ENCODE measurements at places on chromosomes 5 and 9.

- no peak for DNase-seq
Observed at GRCh38 chr5:59371525-59372127, 521.9 kb downstream of the PDE4D start.

DNA sequence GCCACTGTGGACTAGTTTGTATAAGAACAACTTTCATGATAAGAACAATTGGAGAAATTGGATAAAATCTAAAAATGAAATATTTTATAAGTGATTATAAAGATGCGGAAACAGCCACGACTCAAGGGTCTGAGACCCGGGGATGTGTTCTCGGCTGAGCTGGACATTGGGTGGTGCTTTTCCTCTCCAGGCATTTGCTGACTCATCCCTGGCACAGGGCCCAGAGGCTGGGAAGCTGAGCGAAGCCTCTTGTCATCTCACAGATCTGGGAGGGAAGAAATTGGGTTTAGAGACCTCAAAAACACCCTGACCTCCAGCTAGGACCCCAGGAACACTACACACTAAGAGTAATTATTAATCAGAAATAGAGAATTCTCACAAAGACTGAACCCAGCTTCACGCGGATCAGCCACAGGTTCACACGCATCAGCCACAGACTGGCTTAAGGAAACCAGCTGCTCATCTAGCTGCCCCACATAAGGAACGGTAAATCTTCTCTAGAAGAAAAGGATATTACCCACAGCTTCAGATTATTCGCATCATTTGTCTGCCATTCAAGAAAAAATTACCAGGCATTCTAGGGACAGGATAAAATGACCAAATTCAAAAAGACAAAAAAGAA, 2.8 kb upstream of the OR2V1 start:
- DNase-seq: no peak

DNA sequence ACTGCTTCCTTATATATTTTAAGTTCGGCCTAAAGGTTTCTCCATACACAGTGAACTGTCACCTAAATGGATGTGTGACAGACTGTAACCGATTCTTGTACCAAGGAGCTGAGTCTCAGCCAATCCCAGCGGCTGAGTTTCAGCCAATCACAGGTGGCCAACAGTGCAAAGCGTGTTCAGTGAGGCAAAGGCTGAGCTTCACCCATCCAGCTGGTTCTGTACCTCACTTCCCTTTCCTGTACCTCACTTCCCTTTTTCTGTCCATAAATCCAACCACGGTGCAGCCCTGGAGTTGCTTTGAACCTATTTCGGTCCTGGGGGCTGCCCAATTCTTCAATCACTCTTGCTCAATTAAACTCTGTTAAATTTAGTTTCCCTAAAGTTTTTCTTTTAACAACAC, 15.7 kb upstream of the TBC1D9B start:
- DNase-seq: no peak

GRCh38 chr9:109568568-109569210, 70.6 kb upstream of the PTPN3 start:
- no peak for DNase-seq

- DNase-seq: no peak
Observed at GRCh38 chr5:150575745-150576448, 64.6 kb upstream of the SYNPO start.

GRCh38 chr9:2559192-2560152, 62.1 kb upstream of the VLDLR start:
- DNase-seq: no peak

DNA sequence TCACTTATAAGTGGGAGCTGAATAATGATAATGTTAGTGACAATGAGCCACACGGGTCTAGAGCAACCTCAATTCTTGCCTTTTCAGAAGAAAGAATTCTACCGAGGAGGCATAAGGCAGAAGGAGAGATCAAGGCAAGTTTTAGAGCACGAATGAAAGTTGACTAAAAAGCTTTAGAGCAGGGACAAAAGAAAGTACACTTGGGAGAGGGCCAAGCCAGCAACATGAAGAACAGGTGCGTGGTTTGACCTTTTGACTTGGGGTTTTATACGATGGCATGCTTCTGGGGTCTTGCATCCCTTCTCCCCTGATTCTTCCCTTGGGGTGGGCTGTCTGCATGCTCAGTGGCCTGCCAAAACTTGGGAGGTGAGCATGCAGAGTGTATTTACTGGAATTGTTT, 12.5 kb upstream of the OXCT1 start:
- no peak for DNase-seq

- DNase-seq: no peak
Observed at GRCh38 chr5:111375645-111376044, 136.7 kb downstream of the STARD4 start.

DNA sequence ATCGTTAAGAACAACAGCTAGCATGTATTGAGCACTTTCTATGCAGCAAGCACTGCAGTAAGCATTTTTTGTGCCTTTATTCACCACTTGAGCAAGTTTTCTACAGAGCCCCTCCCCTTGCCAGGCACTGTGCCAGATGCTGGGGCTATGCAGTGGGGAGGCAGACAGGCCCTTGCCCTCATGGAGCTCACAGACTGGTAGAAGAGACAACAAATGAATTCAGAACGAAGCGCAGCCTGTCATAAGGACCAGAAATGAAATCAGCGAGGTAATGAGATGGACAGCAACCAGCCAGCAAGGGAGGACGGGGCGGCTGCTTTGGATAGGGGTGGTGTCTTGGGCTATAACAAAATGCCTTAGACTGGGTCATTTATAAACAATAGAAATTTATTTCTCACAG, 68.8 kb downstream of the C9orf50 start:
- DNase-seq: no peak

DNA sequence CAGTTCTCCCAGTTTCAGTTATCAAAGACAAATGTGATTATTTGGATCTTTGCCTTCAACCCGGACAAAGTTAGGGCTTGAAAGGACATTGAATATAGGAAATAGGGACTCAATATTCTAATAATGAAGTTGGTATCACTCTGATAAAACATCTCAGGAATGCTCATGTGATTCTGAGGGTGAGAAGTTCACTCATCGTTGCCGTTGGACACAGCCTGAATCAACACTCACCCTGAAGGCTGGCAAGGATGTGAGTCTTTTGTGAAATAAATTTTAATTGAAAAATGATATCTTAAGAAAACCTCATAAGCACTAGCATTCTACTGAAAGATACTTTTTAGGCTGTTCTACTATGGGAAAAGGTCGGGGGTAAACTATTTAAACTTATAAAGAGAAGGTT, 44.8 kb upstream of the C9orf72 start:
- no peak for DNase-seq

DNA sequence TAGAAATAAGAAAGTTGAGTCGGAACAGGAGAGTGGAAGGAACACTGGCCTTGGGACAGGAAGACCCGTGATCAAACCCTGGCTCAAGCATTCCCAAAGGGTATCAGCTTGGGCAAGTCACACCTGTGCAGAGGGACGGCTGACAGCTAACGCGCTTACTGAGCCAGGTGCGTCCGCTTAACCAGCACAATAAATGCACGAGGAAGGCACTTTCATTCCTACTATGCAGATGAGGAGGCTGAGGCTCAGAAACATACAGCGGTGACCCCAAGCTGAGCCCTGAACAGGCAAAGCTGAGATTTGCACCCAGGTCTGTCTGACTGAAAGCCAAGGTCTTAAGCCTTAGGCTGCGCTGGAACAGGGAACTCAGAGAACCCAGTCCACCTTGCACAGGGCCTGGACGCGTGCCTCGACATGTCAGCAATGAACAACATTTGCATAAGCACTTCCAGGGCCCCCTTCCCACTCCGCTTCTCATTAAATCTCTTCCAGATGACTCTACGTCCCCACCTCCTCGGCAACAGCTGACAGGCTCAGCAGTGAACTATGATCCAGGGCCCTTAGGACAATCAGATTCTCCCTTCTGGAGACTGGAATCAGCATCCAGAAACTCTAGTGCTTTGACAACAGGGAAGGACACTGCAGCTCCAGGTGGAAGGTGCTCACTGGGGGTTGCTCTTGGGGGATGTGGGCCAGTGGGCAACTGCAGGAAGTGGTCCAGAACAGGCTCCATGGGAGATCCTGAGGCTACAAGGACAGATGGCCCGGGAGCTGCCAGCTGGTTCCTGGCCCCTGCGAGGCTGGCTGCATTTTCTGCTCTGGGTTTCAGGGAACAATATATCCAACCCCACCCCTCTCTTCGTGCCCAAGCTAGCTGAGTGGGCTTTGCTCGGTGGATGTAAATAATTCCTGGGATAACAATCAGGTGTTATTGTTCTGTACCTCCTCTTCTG, 35.2 kb downstream of the SH3PXD2B start:
- DNase-seq: no peak

GRCh38 chr9:94771096-94771495, 44.6 kb downstream of the AOPEP start:
- no peak for DNase-seq

DNA sequence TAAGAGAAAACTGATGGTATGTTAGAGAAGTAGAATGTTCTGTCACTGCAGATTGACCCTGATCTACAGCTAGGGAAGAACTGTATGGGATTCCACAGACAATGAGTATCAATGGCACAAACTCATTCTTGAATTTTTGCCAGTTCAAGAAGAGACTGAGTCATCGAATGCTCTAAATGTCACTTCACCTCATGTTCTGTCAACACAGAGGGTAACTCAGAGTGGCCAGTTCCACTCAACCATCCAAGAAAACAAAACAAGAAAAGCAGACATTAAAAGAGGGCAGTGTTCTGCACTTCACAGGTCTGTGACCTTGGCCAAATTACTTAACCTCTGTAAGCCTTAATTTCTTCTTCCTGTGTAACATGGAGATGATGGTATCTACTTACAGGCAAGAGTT, 132.2 kb upstream of the HMHB1 start:
- DNase-seq: no peak

DNA sequence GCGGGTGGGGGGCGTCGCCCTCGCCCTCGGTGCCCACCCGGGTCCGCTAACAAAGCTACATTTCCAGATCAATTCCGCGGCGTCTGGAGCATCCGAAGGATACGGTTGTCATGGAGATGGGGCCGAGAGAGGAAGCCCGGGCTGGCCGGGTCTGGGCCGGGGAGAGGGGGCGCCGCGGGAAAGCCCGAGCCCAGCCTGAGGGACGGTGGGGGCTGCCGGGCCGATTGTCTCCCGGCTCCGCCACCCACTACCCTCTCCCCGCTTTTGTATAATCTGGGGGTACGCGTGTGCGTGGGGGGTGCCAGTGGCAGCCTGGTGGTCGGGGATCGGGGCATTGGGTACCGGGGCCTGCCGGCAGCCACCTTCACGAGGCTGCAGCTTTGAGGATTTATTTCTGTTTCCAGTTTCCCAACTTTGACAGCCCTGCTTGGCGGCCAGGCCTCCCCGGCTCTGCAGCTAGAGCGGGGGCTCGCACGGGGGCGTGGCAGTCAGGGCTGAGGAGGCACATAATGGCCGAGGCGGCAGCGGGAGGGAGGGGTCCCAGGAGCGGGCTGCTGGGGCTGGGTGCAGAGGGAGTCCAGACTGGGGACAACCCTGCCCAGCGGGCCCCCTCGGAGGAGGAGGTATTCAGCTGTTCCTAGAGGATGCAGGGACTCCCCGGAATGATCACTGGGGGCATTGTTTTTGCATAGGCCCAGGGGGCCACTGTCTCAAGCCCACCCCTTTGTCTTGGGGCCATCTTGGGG, 626 bp downstream of the PSD2 start:
- no peak for DNase-seq

DNA sequence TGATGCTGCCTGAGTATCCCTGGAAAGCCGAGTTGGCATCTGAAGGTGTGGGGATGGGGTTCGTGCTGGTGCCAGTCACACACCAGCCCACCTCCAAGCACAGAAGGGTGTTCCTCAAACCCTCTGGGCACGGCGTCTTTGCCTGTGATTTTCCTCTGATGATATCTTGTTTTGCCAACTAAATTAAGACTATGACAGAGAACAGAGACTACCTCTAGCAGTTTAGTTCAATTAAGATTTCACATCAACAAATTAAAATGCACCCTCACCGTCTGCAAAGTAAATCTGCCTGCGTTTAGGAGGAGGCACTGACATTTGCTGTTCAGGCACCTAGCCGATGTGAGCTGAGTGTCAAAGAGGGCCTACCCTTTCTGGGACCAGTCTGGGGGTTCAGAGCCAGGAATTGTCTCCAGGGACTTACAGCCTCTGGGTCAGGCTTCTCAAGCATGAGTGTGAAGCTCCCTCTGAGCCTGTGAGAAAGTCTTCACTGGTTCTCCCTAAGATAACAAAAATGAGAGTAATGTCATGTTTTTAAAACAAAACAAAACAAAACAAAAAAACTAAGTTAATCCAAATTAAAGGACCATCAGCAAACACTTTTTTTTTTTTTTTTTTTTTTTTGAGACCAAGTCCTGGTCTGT, 55.4 kb upstream of the CTNNA1 start:
- no peak for DNase-seq

GRCh38 chr5:129760636-129761325, 12.9 kb downstream of the MINAR2 start:
- DNase-seq: no peak

DNA sequence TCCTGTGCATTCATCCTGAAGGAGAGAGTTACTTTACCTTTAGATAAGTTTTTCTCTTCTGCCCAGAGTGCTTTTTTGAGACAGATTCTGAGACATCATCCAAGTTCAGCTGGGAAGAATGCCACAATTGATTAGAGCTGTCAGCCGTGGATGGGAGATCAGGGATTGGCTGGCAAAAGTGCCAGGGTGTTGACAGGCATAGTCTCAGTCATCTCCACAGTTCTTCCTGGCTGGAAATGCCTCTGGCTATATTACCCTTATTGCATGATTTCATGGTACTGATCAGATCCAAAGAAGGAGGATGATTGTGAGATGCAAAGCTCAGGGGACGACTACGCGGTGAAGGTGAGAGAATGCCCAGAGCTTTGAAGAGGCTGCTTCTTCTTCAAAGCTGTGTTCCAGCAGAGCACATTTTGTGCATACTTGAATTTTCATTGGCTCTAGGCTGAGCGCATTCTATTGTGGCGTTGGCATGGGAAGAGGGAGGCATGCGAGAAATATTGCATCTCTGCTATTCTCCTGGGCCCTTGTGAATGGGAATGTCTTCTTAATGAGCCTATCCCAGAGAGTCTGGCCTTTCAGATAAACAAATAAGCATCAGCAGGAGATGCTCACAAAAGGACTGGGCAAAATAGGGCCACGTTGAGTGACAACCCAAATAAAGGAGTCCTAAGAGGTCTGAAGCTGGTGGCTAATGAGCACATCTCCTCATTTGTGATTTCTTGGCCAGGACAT, 82.1 kb downstream of the GRIA1 start:
- no peak for DNase-seq

GRCh38 chr5:19988457-19988856, 457 bp upstream of the CDH18 start:
- no peak for DNase-seq

DNA sequence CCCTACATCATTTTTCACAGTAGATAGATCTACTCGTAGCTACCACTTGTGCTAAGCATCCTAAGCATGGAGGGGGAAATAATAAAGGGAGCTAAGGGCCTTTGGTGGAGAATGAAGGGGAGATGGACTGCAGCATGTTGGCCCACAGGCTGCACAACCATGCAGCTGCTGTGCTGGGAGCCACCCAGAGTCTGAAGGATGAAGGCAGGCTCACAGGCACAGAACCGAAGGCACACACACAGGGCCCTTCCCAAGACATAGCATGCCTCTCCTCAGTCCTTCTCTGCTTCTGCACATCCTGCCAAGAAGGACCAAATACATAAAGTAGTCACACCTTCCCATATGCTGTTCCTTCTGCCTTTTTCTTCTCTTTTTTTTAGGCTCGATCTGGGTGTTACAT, 6.6 kb downstream of the FAM193B start:
- no peak for DNase-seq

All from stimulated activated CD4-positive, alpha-beta T cell treated with anti-CD3 and anti-CD28 coated beads, Interleukin-12 subunit alpha, Interleukin-12 subunit beta, amount 100 ng/mL, for 24 hours (primary cell).